ENCODE measurements at places on chromosomes 1 and 21. TPM values are rescaled to one million over a fixed set of nuclear protein-coding genes. Genes with fewer than 3 reads are reported as not detected.

The IGSF21 gene
- not detected for total RNA-seq

The OR2L2 gene
- 0.19 TPM for total RNA-seq

The PEF1 gene
- total RNA-seq: 78.0 TPM

The CASQ2 gene
- not detected for total RNA-seq

The FCRL4 gene
- total RNA-seq: not detected

The ANXA9 gene
- 0.67 TPM for total RNA-seq

The OPTC gene
- not detected for total RNA-seq

The KLHDC9 gene
- 3.8 TPM for total RNA-seq

- DNase-seq: no peak
These were observed 14.5 kb upstream of the TNFRSF1B start for GRCh38 chr1:12152113-12152891.

DNA sequence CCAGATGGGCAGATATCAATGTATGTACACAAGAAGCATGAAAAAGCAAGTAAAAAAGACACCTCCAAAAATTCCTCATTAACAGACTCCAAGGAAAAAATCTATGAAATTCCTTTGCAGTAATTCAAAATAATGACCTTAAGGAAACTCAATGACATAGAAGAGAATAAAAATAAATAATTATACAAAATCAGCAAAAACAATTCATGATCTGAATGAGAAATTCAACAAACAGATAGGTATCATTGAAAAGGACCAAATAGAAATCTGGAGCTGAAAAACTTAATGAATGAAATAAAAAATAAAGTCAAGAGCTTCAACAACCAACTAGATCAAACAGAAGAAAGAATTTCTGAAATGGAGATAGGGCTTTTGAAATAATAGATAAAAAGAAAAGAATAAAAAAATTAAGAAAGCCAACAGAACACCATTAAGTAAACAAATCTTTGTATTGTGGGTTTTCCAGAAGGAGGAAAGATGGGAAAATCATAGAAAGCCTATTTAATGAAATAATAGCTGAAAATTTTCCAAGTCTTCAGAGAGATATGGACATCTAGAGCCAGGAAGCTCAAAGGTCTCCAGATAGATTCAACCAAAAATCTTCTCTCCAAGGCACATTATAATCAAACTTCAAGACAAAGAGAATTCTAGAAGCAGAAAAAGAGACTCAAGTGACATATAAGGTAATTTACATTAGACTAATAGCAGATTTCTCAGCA is 52.0 kb upstream of the KCNK1 start:
- no peak for DNase-seq

DNA sequence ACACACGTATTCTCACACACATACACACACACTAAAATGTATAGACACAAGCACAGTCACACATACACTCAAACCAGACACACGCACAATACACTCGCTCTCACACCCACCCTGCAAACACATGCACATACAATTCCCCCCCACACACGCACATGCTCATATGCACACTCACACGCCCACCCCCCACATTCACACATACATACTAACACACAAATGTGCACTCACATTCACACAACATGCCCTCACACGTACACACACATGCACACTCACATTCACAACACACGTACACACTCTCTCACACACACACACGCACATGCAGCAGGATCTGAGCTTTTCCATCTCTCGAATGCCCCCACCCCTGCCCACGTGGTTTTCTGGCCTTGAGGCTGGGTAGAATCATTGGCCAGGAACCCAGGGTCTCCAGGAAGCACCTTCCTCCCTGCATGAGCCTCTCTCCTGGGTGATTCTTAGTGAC is 589.7 kb downstream of the PTPRU start:
- DNase-seq: no peak

GRCh38 chr21:28731700-28732321 is 260.9 kb downstream of the LTN1 start:
- no peak for DNase-seq

GRCh38 chr1:161484613-161485012 is 20.6 kb upstream of the FCGR2A start:
- no peak for DNase-seq

GRCh38 chr1:192554904-192555303 is 20.7 kb upstream of the RGS1 start:
- no peak for DNase-seq

DNA sequence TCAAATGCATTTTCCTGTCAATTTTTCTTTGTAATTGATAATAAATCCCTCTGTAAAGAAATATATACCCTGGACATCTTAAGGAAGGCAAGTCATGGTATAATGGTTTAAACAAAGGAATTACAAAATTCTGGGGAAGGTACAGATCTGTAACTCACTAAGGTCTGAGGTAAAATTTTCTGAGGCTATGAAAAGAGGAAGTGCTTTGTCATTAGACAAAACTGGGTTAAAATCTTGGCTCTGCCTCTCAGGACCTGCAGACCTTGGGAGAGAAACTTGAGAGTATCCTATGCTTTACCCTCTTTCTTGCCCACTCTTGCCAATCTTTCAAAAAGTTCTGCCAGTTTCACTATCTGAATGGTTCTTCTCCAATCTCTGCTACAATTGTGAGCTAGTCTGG is 26.8 kb upstream of the BEND5 start:
- DNase-seq: no peak

DNA sequence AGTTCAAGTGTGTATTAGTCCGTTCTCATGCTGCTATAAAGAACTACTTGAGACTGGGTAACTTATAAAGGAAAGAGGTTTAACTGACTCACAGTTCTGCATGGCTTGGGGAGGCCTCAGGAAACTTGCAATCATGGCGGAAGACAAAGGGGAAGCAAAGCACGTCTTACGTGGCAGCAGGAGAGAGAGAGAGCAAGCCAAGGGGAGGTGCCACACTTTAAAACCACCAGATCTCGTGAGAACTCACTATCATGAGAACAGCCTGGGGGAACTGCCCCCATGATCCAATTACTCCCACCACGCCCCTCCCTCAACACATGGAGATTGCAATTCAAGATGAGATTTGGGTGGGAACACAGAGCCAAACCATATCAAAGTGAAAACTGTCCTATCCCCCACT is 4.1 kb upstream of the MIS18A start:
- no peak for DNase-seq

GRCh38 chr1:69126796-69127195 is 440.9 kb upstream of the LRRC7 start:
- DNase-seq: no peak

- peak; percentile 97 for DNase-seq
These were observed 79.6 kb upstream of the GCLM start for GRCh38 chr1:93988634-93989350.

All from mammary epithelial cell (primary cell).